ENCODE measurements at places on chromosomes 7 and 10.

- DNase-seq = no peak
Measured at GRCh38 chr7:135386776-135387175, 123.1 kb downstream of the CNOT4 start.

GRCh38 chr7:27364344-27364758, 121.7 kb downstream of the EVX1 start:
- peak; percentile 21 for DNase-seq

- DNase-seq = no peak
Measured at GRCh38 chr7:14888962-14889361, 13.6 kb downstream of the DGKB start.

DNA sequence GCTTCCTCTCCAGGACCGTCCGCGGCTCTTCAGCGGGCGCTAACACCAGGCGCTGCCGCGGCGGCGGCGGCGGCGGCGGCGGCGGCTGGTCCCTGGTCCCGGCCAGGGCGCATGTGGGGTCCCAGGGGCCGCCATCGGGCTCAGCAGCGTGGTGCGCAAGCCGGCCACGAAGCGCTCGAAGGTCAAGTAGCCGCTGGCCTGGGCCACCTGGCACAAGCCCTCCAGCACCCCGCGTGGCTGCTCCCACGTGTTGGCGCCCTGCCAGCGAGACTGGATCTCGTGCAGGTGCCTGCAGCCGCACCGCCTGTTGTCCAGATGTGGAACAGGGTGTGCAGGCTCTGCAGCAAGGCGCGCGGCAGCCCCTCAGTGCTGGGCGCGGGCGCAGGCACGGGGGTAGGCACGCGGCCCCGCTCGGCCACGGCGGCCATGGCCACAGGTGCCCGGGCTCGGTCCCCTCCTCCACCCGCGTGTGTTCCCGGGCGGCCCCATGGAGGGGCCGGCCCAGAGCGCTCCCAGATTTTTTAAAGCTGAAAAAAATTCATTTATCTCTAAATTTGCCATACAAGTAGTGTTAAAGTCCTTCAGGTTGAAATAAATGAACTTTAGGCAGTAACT, 884.2 kb upstream of the ZNF722 start:
- no peak for DNase-seq

- no peak for DNase-seq
Measured at GRCh38 chr7:21867226-21867625, 78.5 kb downstream of the CDCA7L start.

GRCh38 chr7:117169907-117170306, 153.0 kb downstream of the WNT2 start:
- DNase-seq = no peak

DNA sequence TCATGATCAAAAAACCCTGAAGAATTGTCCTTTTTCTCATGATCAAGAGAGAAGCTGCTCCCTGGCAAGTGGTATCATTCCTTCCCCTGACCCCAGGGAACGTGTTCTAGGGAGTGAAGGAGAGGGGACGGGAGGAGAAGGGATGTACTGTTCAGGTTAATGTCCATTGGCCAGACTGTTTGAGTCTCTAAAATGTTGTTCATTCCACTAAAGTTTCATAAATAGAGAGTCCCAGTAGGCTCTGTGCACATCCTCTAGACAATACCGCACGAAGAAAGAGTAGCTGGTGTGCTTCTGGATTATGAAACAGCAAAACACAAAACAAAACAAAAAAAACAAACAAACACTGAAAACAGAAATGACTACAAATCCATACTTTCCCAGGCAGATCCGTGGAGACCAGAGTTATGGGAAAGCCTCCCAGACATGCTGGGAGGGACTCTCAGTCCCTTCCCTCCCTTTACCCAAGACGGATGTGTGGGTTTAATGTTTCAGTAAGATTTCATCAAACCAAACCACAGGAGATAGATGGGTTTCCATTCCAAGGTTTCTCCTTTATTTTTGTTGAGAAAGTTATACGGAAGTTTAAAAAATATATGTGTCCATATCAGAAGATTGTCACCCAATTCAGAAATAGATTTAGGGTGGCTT, 66.5 kb upstream of the TNS3 start:
- no peak for DNase-seq

DNA sequence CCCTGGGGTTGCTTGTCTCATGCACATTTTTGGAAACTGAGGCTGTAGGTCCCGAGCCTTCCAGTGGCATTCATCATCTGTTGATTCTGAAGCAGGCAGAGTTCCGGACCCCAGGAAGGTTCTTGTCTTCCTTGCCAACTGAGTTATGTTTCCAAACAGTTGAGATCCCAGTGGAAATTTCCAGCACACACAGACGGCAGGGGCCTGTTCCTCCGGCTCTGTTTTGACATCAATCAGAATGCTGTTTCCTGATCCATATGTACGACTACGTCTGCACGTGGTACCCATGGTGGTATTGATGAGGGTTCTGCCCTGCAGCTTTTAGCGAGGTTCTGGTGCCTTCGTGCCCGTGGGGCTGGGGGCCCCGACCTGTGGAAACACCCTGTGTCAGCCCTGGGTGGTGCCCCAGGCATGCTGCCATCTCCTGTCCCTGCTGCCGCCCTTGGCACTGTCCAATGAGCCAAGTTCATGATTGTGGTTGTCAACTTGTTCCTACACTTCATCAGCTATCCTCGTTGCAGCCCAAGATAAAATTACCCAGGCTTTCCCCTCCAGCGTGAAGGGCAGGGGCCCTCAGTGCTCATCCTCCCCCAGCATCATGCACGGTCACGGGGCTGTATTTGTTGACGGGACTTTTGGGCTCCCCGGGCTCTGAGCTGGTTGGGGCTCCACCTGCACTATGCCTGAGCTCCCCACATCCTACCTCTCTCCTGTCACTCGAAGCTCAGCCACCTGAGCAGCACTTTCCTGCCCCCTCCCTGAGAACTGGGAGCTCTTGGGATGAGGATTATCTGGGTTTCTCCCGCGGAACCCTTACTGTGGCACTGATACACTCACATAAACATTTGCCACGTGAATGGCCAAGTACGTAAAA, 7.8 kb upstream of the DPYSL4 start:
- no peak for DNase-seq

DNA sequence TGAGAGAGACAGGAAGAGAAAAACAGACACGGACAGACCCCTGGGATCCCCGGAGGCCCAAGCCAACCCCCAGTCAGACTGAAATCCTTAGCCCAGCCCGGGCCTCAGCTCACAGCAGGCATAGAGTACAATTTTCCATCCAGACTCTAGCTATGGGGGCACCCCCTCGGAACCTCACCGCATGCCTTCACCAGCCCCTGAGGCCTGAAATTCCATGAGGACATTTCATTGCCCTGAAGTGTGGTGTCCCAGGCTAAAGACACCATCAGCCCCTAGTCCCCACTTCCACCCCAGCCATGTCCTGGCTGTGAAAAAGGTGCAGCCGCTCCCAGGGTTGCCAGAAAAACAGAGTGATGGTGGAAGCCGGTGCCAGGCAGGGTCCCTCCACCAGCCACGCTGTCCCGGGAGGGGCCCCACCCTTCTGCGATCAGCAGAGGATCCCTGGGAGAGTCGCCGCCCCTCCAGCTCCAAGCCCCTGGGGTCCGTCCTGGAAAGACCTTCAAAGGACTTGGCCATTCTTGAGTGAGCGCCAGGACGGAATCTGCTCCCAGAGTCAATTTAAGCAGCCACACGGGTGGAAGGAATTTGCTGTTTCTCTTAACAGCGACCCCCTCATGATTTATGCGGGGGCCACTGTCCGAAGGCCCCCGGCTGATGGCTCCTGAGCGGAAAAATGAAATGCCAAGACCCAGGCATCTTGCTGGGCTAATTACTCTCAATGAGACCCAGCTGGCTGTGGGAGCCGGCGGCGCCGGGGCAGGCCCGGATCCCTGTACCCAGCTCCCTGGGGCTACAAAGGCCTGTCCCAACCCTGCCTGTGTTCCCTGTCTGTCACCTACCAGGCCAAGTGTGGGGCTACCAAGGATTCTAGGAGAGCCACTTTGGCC, 23.2 kb downstream of the MYL10 start:
- DNase-seq = no peak

- DNase-seq = no peak
Measured at GRCh38 chr7:39300276-39300675, 265.9 kb upstream of the YAE1 start.

DNA sequence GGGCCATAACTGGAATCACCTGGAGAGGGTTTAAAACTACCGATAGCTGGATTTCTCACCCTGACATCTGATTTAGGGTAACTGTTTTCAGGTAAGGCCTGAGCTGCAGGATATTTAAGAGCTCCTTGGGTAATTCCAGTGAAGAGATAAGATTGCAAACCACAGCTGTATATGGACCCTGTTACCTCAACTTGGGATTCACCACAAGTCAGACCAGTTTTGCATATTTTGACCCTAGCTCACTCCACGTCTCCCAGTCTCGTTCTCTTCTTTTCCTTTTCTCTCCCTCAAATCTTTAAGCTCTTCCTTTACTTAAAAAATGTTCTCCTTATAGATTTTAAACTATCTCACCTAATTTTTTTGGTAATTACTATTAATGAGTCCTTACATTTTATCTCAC, 264.4 kb downstream of the THSD7A start:
- no peak for DNase-seq

- peak; percentile 54 for DNase-seq
Measured at GRCh38 chr10:68348265-68348741, 15.6 kb upstream of the PBLD start.

DNA sequence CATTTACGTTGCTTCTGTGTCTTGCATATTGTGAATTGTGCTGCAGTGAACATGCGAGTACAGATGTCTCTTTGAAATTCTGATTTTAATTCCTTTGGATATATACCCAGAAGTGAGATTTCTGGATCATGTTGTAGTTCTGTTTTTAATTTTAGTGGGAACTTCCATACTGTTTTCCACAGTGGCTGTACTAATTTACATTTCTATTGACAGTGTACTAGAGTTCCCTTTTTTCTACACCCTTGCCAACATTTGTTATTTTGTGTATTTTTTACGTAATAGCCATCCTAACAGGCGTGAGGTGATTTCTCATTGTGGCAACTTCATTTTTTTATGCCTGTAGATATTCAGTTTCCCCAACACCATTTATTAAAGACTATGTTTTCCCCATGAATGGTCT, 144.7 kb upstream of the INHBA start:
- no peak for DNase-seq

DNA sequence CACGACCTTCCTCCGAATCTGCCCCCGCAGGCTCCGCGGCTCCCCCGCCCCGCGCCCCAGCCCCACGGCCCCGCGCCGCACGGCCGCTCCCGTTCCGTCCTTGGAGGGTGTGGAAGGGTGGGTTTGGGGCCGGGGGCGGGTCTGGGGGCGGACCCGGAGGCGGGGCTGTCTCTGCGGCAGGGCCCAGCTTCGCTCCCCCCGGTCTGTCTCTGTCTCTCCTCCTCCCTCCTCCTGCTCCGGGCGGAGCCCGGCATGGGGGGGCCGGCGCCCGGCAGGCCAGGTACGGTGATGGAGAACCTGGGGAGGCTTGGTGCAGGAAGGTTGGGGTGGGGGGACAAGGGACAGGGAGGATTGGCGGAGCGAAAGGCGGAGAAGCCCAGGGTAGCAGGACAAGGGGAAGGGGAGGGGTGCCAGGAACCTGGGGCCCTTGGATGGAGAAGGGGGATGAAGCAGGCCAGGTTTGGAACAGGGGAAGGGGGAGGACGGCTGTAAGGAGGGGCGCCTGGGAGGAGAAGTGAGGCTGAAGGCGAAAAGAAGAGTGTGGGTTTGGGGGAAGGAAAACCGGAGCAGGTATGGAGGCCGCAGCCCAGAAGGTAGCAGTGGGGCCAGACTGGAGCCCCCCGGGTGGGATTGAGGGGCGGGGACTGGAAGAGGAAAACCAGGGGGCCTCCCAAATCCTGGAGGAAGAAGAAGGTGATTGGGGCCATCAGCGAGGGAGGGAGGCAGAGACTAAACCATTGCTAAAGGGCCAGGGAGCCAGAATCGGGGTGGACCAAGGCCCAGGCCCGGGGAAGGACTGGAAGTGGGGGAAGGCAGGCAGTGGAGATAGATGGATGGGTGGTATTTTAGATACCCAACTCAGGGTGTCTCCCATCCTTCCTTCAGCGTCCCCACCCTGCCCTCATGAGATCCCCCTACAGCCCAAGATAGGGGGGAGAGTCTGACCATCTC, at the start of gene NYAP1:
Gene NYAP1, plus strand, starts transcription at position 206 of the 951 bp plus-strand sequence. CDS start 1,385 bp downstream, outside the sequence.
- peak; percentile 66 for DNase-seq

GRCh38 chr7:66050990-66051448, 24.6 kb upstream of the ASL start:
- peak; percentile 61 for DNase-seq

GRCh38 chr10:118793545-118793944, 38.8 kb upstream of the CACUL1 start:
- DNase-seq = no peak

- no peak for DNase-seq
Measured at GRCh38 chr10:119919826-119920225, 27.3 kb downstream of the SEC23IP start.

DNA sequence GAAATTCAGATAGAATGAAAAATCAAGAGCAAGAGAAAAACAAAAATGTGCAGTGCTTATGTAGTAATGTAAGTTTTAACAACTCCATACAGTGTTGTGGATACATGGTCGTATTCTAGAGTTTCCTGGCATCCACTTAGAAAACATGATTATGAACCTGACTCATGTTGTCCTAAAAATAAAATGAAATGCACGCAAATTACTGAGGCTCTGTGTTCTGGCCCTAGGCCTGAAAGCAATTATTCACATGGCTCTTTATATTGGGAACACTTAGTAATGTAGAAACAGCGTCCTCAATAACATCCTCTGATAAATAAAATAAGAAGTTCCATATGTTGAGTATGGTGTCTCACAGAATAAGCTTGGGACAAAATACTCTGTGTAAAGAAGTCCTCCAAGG, 200.2 kb upstream of the SEMA3E start:
- no peak for DNase-seq

- no peak for DNase-seq
Measured at GRCh38 chr7:36287371-36288241, 102.1 kb upstream of the ANLN start.

DNA sequence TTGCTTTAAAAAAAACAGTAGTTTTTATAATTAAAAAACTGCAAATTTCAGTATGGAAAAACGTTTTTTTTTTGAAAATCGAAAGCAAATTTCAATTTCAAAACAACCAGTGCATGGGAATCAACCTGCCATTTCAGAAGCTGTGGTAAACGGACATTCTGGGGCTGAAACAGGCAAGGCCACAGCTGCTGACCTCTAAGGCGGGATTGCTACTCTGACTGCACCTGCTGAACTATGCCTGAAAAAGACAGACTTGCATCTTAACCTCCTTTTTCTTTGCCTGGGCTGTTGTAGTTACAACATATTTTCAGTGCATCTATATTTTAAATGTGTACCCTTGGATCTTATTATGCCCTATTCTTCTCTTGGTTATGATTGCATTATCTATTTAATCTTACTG, 303.0 kb upstream of the SP8 start:
- DNase-seq = no peak

GRCh38 chr10:72220637-72221036, 4.6 kb upstream of the ASCC1 start:
- no peak for DNase-seq

- DNase-seq = no peak
Measured at GRCh38 chr10:122859527-122859926, 13.9 kb upstream of the CUZD1 start.

DNA sequence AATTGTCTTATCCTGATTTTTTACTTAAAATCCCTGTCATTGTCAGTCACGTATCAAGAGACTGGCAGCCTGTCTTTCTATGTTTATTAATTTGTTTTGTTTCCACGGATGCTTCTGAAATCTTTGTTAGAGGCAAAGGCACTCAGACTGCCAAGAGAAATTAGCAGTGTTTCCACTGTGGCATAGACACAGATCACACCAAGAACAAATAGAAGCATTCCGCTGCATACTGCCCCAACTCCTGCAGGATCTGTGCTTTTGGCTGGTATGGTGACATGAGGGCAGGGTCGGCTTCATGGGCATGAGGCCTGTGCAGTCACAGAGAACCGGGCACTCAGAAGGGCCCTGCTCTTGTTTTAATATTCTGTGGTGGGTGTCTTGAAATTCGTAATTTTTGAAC, 18.4 kb downstream of the CLDN12 start:
- DNase-seq = no peak

- DNase-seq = no peak
Measured at GRCh38 chr10:62506371-62506770, 132.2 kb downstream of the ZNF365 start.
